Fibroblast of skin of scalp (primary cell): ENCODE measurements at places on chromosomes 7 and 10.

GRCh38 chr7:131501422-131501821, 55.0 kb downstream of the PODXL start:
- peak; percentile 71 for DNase-seq

GRCh38 chr10:101132636-101133473, 1.8 kb downstream of the TLX1 start:
- no peak for DNase-seq

- no peak for DNase-seq
Observed at GRCh38 chr7:149870701-149871483, 2.9 kb upstream of the ATP6V0E2 start.

GRCh38 chr10:580778-581177, 108.7 kb downstream of the DIP2C start:
- DNase-seq = peak; percentile 80

DNA sequence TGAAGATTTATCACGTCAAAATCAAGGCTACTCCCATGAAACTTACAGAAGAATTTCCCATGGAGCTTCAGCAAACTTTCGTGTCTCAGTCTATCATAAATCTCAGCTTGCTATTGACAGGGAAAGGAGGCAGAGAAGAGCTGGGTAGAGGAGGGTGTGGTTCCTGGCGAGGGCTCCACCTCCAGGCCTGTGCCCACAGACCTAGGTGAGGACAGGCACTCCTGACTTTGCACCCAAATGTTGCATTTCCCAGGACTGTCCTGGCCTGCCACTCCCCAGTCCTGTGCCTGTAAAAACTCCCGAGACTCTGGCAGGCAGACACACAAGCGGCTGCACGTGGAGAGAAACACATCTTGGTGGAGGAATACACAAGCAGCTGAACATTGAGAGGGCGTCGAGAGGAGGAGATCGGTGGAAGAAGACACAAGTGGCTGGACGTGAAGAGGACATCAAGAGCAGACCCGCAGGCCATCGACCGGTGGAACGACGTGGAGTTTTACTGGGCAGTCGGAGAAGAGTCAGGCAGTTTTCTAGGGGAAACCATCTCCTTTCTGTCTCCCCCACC, 145.1 kb downstream of the CTNNA3 start:
- no peak for DNase-seq
